ENCODE measurements at places on chromosomes 7 and 10.

- DNase-seq = no peak
Measured at GRCh38 chr7:139930286-139930965, 101.4 kb downstream of the TBXAS1 start.

DNA sequence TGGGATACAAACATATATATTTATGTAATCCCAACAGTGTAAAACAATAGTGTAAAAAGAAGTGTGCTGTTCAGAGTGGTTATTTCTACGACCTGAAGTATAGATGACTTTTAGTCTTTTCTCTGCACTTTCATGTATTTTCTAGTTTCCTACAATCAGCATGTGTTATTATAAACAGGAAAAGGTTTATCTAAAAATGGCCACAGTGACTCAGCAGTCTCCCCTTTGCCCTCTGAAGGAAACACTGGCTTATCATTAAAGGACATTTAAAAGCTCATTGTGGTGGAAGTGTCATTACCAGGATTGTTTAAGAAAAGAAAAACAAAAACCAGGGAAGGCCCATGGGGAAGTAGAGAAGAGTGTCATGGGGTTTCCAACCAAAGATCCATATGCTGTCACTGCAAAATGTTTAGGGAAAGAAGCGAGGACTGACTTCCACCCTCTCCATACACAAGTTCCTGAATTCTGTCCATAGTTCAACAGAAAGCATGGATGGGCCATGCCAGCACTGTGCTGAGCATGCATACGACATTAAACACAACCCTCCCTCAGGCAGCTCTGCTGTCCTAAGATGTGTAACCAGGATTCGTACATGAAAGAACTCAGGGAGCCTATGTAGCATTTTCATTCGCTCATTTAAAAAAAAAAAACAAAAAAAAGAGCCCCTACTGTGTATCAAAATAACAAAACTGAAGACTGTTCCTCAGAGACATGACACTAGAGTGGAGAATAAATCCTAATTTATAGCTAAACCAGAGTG is 10.2 kb downstream of the CYREN start:
- no peak for DNase-seq

- DNase-seq = peak; percentile 63
Measured at GRCh38 chr7:74656441-74656836, 1.1 kb upstream of the GTF2I start.

DNA sequence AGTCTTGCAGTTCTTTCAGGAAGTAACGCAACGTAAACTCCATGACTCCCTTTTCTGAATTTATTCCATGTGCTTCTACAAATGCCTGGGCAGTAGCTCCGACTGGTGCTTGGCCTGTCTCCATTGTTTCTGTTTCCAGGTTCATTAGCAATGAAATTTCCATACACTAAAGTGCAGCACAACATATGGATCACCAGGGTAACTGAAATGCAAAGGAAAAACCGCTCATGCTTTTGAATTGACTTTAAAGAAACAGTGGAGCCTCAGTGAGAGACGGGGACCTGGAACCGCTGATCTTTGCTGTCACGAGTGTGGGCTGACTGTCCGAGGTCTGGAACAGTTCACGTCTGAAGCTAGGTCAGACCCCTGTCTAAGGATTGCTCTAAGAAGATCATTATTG is 126.5 kb upstream of the IGFBP3 start:
- no peak for DNase-seq

- DNase-seq = no peak
Measured at GRCh38 chr10:28087661-28088351, 88.9 kb upstream of the ODAD2 start.

DNA sequence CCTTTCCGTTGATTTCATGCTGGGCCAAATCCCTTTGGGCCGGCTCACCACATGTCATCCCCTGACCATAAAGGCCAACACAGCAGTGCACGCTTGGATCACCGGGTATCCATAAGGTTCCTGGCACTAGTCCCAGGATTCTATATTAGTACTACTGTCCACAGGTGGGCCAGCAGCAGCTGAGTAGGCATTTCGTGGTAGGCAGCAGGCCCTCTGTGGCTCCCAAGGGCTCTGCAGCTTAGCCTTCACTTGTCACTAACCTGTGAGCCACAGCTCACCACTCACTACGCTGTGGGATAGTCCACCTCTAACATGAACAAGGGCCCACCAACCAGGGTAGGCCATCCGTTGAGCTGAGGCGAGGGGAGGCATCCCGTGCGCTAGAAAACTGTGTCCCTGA is 89.2 kb upstream of the MALRD1 start:
- no peak for DNase-seq

Data from activated naive CD4-positive, alpha-beta T cell treated with Interleukin-2 at 50 U/mL for 16 hours (primary cell).